Fibroblast of the conjunctiva (primary cell): ENCODE measurements at places on chromosomes 1 and 21.

DNA sequence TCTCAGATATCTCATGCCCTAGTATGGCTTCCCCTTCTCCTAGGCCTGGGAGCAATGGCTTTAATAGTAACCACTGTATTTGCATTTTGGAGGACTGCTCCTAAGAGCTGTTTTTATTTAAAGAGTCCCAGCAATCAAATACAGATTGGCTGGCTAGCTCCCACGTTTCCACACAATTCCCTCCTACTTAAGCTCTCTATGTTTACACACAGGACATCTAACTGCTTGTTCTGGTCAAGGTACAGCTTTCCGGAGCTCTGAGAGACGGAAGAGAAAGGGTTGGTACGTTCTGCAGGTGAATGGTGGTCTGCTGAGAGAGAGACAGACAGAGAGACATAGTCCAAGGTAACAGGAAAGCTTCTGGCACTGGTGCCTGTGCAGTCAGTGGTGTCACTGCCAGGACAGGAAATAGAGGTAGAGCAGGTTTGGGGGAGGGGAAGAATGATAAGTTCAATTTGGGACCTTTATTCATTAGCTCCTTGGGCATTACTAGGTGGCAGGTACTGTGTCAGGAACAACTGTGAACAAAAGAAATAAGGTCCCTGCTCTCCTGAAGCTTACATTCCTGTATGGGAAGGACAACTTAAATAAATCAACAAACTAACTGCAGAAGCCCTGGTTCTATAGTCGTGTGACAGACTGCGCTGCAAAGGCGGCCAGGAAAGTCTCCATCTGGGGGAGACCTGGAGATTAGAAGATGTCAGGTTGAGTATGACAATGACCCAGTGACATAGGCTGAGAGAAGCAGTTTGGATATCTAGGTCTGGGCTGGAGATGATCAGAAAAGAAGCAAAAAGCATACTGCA lies 1.2 kb upstream of the SLC25A33 start:
- no peak for DNase-seq

GRCh38 chr1:34696981-34697380 lies 57.9 kb upstream of the GJB5 start:
- no peak for DNase-seq

- peak; percentile 30 for DNase-seq
These were observed 21.2 kb downstream of the ZNF697 start for GRCh38 chr1:119626841-119627240.

GRCh38 chr1:66275601-66276023 lies 258.3 kb upstream of the SGIP1 start:
- no peak for DNase-seq

GRCh38 chr21:34693192-34693810 lies 24.5 kb downstream of the CLIC6 start:
- DNase-seq: peak; percentile 59

- no peak for DNase-seq
These were observed at the start of gene UCK2 for GRCh38 chr1:165827268-165828102. UCK2 (plus strand) TSS chr1:165827614; CDS start chr1:165827834, 220 bp downstream.

DNA sequence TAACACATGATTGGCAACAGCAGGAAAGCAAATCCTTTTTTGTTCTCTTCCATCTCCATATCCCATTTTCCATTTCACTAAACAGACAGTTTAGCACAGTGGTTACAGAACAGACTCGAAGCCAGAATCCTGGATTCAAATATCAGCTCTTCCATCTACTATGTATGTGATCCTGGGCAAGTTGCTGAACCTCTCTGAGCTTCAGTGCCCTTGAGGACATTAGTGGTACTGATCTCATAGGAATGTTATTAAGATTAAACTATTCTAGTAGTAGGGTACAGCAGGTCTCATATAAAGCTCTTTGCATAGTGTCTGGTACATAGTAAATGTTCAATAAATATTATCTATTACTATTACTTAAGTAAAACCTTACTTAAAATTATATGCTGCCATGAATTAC lies 13.8 kb upstream of the HHIPL2 start:
- no peak for DNase-seq

DNA sequence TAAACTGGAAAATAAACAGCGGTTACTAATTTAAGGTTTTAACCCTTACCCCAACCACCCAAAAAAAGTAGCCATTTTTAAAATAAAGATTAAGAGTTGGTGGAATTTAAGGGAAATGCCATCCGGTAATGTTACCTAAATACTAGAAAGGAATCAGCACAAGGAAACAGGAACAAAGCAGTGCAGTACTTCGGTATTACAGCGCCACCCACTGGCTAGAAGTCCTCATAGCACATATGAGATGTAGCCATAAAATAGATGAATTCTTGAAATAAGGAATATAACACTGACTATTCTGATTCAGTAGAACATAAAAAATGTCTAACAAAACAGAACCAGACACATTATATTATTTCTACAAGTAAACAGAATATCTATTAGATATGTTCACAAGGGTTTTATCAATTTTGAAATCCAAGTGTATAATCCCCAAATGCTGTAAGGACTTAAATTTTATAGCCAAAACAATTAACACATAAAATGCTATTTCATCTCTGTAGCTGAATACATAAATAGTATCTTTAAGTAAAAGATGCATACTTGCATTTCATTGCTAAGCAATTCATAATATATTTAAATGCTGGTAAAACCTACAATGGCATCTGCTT lies 58.8 kb downstream of the FRRS1 start:
- peak; percentile 31 for DNase-seq

- no peak for DNase-seq
These were observed 5.9 kb downstream of the PHLDA3 start for GRCh38 chr1:201463071-201463552.

DNA sequence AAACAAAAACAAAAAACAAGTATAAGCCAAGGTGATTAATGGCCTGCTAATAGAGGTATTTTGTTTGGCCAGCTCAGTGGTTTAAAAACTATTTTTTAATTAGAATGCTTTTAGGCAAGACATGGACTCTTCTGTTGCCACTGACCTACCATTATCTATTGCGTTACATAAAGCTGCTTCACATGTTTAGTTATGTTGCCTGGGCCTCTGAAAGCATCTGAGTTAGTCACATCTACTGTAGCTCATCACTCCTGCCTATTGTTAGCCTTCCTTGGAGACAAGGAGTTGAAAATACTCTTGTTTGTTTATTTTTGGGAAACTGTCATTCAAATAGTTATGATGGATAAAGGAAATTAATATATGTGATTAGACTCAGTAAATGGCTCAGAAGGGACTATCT lies 14.3 kb downstream of the DNAJB4 start:
- DNase-seq: no peak

DNA sequence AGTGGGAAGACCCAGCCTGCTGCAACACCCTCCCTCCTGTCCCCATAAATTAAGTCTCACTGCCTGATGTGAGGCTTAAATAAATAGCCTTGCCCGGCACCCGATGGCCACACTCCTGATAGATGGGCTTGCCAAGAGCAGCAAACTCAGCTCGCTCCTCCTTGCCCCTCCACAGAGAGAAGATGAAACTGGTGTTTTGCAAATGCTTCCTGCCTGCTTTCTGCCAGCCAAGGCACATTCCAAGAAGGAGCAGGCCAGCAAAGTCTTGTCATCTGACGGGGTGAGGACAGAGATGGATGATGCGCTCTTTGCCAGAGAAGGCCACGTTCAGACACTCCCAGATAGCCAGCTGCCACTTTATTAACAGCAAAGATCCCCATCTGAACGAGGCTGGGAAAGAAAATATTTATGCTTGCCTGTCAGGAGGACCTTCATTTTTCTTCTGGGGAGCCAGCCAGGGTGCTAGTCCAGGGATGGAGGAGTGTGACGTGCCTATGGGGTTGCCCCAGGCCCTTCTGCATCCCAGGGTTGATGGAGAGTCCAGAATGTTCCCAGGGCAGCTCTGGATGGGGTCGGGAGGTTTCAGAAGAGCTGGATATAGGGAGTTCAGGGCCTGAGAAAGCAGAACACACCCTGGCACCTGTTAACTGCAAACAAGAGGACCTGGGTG lies 265.4 kb downstream of the FOXD2 start:
- no peak for DNase-seq

DNA sequence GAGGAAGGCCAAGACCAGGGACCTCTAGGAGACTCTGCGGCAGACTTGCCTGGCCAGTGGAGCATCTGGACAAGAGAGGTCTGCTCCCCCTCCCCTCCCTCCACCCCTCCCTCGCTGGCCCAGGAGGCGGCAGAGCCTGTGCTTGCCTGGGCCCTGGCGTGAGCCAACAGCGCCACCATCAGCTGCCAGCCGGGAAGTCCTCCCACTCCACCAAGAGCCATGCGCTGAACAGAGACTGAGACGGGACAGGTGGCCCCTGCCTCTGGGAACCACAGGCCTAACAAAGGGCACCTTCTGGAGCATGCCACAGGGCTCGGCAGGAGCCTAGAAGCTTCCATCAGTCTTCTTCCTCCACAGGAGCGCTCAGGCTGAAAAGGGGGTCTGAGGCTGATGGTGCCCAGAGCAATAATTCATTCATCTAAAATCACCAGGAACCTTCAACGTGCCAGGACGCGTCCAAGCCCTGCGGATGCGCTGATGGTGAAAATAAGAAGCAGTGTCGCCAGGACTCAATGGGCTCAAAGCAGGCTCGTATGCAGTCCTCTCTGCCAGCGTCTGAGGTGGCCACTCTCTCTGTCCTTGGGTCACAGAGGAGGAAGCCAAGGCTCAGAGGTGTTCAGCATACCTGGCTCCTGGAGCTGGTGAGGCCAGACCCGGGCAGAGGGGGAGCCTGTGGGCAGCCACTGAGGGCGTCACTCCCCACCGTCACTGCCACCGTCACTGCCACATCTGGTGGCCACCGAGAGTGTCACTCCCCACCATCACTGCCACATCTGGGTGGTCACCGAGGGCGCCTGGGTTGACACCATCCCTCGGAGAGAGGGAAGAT lies 161.2 kb downstream of the NPHP4 start:
- no peak for DNase-seq

GRCh38 chr1:116871779-116872146 lies 38.0 kb upstream of the PTGFRN start:
- DNase-seq: no peak

DNA sequence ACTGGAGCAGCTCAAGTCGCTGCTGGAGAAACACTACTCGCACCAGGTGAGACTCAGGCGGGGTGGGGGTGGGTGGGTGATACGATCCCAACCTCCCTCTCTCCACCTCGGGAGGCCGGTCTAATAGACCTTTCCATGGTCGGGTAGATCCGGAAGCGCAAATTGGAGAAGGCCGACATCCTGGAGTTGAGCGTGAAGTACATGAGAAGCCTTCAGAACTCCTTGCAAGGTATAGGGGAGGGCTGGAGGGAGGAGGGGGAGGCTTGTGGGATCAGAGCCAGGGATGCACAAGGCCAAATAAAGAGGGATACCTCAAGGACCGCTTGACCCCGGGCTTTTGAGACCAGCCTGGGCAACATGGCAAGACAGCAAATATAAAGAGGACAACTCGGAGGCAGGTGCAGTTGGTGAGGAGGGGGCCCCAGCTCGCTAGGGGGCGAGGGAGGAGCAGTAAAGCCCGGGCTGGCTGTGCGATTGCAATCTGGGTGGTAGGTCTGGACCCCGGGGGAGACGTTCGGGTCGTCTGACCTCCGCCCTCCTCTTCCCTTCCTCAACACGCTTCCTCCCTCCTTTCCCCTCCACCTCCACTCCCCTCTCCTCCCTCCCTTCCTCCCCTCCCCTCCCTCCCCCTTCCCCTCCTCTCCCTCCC lies 546 bp downstream of the HES3 start:
- no peak for DNase-seq

- DNase-seq: peak; percentile 0
These were observed 212.7 kb downstream of the ZP4 start for GRCh38 chr1:237677979-237678378.

DNA sequence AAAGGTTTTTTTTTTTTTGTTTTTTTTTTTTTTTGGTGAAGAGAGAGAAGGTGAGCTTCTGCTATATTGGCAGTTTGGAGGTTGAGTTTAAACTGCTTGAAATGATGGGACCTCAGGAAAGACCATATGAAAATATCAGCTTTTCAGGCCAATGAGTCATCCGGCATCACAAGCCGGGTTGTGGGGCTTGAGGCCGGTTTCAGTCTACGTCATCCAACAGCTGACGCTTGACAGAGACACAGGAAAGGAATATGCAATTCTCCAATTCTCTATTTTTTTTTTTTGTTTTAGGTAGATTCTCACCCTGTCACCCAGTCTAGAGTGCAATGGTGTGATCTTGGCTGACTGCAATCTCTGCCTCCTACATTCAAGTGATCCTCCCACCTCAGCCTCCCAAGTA lies 52.4 kb downstream of the KCNJ6 start:
- no peak for DNase-seq

GRCh38 chr1:7018351-7018750 lies 233.1 kb downstream of the CAMTA1 start:
- DNase-seq: no peak

- no peak for DNase-seq
These were observed 64.8 kb upstream of the IPO9 start for GRCh38 chr1:201764166-201764565.

- no peak for DNase-seq
These were observed 94.9 kb upstream of the VANGL1 start for GRCh38 chr1:115546846-115547245.

GRCh38 chr1:31580513-31580870 lies 4.2 kb downstream of the TINAGL1 start:
- DNase-seq: no peak

DNA sequence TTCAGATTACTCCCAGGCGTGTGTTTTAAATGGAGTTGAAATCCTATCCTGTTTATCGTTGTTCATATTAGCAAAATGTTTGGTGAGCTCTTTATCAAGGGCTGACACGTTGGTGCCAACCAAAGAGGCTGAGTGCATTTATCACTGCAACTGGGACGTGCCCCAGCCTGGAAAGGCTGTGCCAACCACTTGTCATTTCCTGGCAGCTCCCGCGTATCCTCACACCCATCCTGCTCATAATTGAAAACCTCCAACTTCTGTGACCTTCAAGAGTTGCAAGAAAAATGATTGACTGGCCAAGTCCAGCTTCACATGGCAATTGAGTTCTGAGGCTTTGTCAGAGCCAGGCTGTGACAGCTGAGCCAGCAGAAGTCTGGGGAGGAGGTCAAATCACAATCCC lies 43.7 kb upstream of the KCNA3 start:
- DNase-seq: no peak

DNA sequence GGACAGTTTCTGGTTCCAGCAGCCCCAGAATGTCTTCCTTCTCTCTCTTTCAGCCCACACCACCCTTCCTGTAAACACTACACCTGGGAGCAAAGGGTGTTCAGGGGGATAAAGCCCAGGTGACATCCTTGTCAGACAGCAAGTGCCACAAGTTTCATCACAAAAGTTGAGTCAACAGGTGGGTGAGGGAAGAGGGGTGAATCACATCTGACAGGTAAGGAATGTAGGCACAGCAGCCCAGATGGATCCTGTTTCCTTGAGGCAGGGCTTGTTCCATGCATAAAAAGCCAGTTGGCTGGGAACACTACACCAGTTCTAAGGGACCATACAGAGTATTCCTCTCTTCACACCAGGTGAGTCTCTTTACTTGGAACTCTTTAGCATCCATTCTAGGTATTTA lies at the start of gene SPRR1B:
Gene SPRR1B (plus strand): TSS at position 309 of the 400 bp plus-strand sequence. CDS start 1,143 bp downstream, outside the sequence.
- DNase-seq: no peak

- no peak for DNase-seq
These were observed 45.8 kb upstream of the SERBP1 start for GRCh38 chr1:67476006-67476482.
